ENCODE measurements at places on chromosomes 7 and 10.

- no peak for DNase-seq
Measured at GRCh38 chr10:3889961-3890522, 105.0 kb upstream of the KLF6 start.

GRCh38 chr10:122504610-122504950 lies 43.2 kb downstream of the HTRA1 start:
- no peak for DNase-seq

DNA sequence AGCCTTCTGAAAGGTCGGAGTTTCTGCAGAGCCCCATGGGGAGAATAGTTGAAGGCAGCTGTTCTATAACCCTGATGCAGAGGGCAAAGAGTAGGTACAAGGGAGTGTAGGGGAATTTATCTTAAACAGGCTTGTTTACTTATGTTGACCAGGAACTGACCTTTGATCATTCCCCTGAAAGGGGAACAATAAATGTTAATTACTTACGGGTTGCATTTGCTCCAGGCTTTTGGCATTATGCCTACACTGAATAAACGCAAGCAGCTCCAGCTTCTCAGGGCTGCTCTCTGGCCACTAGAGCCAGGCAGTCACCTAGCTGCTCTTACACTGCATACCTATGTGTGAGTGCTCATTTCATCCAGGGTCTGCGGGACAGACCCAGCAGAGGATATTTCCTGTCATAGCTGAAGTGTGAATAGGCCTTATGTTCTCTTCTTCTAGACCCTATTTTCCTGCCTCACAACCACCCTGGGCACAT lies 26.9 kb upstream of the ABCA13 start:
- DNase-seq, result no peak

- no peak for DNase-seq
Measured at GRCh38 chr7:137881607-137882260, 35.0 kb upstream of the DGKI start.

- no peak for DNase-seq
Measured at GRCh38 chr7:20797462-20798080, 10.9 kb upstream of the SP8 start.

GRCh38 chr10:88787463-88787862 lies 15.1 kb upstream of the LIPM start:
- no peak for DNase-seq

DNA sequence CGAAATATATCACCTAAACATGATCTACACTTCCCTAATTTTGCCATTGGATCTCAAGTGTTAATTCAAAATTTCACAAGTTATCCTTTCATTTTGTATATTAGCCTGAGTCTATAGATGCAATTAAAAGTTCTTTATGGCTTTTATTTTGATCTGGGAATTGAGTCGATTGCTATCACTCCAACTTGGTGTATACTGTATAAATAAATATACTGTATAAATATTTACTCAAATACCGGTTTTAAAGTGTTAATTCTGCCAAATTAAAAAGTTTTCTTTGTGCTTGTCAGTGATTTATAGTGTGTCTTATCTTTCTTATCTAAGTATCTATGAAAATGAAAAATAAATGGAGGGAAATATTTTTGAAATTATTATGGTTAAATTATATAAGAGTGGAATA lies 683.7 kb upstream of the LRRN3 start:
- no peak for DNase-seq
